Esophagus mucosa (tissue), 1 donor: ENCODE measurements at places on chromosomes 12 and 14. TPM values are rescaled to one million over a fixed set of nuclear protein-coding genes. Genes with fewer than 3 reads are reported as not detected.

DNA sequence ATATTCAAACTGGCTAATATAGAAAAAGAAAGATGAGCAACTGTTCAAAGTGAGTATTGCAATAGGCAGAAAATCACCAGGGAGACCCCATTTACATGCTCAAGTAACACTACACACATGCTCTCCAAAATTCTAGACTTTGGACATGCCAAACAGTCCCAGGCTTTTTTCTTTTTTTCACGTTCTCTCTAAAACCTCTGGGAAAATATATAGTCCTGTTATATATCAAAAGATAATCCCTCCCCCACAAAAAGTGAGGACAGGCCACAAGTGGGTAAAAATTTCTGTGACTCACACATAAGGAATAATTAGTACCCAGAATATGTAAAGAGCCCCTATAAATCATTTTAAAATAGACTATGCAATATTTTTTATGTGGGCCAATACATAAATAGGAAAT is 55.2 kb downstream of the EFCAB11 start:
- no peak for ATAC-seq

The OR4N5 gene
- not detected for total RNA-seq

The ADCY4 gene
- 4.5 TPM for total RNA-seq

GRCh38 chr12:6869049-6870021 is 2.0 kb downstream of the TPI1 start:
- no peak for ATAC-seq

DNA sequence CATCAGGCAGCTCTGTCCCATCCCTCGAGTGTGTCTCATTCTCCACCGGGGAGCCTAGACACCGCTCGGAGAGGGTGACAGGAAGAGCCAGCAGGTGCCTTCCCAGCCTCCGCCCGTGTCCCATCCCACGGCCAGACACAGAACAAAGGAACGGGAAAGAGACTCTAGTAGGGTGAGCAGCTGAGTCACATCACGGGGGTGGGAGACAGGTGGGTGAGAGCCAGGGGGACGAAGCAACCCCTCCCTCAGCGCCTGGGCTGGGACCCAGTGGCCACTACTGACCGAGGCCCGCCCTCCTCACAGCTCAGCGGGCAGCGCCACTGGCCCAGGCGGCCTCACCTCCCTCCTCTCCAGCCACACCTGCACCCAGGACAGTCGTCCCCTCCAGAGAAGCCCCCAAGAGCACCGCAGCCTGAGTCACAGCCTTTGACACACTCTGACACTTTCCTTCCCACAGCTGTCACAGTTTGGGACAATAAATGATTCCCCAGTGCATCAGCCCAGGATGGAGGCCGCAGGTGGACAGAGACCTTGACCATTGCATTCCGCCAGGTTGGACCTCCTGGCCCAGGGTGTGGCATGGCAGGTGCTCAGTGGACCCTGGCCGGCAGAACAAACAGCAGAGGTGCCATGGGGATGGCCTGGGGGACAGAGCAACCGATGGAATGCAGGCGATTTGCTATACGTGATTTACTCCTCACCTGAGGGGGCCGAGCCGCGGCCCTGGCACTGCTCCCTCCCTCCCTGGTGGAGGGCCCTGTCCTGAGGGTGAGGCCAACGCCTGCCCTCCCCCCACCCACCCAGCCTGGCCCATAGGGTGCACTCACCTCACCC is 45.4 kb upstream of the GALNT9 start:
- no peak for ATAC-seq

GRCh38 chr12:12992418-12993130 is 7.5 kb downstream of the HEBP1 start:
- peak; percentile 26 for ATAC-seq

DNA sequence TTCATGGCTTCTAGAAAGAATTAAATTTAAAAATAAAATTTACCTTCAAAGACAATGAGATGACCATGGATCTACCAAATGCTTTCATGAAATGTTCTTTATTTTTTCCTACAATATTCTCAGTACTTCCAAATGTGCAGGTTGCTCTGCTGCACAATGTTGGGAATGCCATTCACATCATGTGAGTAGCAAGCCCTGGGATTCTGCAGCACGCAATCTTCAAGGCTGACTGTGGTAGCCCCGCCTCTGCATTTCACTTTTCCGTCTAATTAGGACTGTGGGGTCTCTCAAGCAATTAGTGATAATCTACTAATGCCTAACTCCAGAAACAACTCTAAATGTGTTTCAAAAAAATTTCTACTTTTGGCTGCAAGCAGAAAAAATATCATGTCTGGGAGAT is 13.7 kb upstream of the NTN4 start:
- no peak for ATAC-seq

The TMEM179 gene
- not detected for total RNA-seq

- peak; percentile 70 for ATAC-seq
Observed at GRCh38 chr12:122687086-122687485, 16.1 kb downstream of the HCAR2 start.

DNA sequence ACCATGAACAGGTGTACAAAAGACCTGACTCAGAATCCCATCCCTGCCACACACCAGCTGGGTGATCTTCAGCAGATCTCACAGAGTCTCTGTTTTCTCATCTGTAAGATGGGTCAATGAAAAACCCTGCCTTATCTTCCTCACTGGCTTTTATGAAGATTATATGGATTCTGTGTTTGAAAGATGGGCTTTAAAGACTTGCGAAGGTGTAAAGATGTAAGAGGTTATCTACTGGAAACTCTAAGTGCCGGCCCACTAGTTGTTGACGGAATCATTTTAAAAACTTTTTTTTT is 15.3 kb upstream of the ANKRD33 start:
- ATAC-seq = no peak

DNA sequence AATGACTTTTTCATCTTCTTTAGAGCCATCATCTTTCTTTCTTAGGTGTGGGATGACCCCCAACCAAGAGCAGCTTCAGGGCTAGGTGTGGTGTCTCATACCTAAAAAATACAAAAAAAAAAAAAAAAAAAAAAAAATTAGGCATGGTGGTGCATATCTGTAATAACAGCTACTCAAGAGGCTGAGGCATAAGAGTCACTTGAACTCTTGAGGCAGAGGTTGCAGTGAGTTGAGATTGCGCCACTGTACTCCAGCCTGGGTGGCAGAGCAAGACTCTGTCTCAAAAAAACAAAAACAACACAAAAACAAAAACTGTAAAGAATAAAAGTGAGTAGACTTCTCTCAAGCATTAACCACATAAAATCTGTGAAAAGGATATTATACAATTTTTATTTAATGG is 8.0 kb upstream of the ATF7IP start:
- ATAC-seq = no peak

DNA sequence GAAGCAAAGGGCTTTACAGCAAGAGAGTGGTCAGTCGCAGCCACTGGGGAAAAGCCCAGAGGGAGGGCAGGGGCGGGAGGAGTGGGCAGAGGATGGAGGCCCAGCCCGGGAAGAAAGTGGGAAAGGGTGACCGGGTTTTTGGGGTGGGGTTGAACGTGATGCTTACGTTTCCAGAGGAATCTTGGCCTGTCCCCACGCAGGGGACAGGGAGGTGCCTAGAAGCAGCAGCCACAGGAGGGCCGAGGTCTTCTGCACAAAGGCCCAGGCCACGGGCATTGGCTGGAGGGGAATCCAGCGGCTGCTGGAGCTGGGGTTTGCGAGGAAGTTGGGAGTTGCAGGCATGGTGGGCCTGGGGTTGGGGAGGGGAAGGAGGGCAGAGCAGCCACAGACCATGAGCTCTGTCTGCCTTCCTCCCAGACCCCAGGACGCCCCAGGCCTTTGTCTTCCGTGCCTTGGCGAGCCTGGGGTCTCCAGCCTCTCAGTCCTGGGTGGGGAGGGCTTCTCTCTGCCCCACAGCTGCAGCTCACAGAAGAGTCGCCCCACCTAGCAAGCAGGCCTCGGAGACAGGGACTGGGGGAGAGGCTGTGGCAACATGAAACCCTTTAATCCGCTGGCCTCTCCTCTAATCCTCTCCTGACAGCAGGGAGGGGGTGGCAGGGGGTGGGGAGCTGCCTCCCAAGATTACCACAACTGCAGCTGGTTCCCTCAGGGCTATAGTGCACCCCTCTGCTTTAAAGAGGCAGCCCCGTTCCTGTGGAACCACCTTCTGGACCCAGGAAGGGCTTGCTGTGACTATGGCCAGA is at the start of gene CACNA2D4:
Gene CACNA2D4 (minus strand): TSS at position 572 of the 803 bp plus-strand sequence. CDS start 179 bp downstream, at position 393.
- ATAC-seq = no peak

The MORN3 gene
- 0.08 TPM for total RNA-seq

DNA sequence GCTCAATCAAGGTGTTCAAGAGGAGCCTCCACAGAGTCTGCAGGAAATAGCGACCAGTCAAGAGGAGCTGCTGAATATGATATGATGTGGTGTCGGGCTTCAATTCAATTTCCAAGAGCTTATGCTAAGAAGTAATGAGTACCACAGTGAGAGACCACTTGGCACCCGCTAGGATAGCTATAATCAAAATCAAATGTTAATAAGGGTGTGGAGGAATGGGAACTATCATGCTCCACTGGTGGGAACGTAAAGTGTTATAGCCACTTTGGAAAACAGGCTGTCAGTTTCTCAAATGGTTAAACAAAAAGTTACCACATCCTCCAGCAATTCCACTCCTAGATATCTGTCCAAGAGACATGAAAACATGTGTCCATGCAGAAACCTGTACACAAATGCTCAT is 6.7 kb downstream of the POLR3B start:
- ATAC-seq = no peak
